Amygdala (tissue), 56 donors: ENCODE measurements at places on chromosomes 3 and 15.

GRCh38 chr3:108295421-108296175 is 750 bp upstream of the HHLA2 start:
- no peak for DNase-seq

DNA sequence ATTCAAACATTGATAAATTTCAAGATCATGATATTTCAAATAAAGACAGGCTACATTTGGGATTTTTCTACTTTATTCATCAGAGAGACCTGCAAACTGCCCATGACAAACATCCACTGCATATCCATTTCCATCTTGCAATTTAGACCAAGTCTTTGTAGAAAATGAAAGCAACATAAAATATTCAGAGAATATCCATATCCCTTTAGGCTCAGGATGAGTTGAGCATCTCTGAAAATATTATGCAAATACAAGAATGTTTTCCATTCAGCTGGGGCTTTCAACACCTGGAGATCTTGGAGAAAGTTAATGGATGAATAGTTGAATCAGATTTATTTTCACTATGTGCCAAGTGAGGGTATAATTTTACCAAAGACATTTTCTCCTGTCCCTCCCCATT is 103.4 kb downstream of the TUSC7 start:
- no peak for DNase-seq

DNA sequence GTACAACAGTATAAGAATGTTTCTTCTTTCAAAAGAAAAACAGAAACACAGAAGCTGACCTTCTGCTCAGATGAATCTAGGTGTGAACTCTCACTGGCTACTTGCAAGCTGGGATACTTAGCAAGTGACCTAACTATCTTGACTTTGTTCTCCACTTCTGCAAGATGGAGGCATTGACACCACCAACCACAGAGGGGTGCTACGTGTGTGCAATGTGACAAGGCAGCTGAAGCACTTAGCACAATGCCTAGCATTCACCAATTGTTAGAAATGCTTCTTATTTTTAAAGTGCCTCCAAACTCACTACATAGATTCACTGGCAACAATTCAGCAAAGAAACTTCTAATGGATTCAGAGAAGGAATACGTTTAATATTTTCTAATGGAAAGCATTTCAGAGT is 331.4 kb upstream of the WNT5A start:
- DNase-seq, result peak; percentile 3

DNA sequence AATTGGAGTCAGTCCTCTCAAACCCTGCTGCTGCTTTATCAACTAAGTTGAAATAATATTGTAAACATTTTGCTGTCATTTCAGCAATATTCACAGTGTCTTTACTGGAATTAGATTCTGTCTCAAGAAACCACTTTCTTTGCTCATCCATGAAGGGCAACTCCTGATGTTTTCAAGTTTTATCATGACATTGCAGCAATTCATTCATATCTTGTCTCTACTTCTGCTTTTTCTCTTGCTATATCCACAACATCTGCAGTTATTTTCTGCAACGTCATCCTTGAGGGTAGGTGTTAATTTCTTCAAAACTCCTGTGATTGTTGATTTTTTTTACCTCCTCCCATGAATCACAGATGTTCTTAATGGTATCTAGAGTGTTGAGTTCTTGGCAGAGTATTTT is 181.6 kb downstream of the EPHA6 start:
- no peak for DNase-seq

DNA sequence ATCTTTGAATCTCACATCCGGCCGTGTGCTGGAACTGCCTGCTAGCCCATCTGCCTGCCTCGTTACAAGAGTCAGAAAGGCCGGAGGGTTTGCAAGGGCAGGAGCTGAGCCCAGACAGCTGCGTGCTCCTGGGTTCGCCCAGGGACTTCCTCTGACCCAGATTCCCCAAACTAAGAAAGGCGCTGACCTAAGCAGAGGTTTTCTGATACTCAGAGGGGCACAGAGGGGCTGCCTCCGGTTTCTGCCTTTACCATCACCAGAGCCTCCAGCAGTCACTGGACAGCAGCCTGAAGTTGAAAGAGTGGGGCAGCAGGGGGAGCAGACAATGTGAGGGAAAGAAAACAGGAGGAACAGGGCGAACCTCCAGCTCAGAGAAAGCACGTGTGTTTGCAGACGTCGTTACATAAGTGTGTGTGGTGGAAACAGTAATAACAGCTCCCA is 33.4 kb upstream of the RAD18 start:
- DNase-seq, result no peak

DNA sequence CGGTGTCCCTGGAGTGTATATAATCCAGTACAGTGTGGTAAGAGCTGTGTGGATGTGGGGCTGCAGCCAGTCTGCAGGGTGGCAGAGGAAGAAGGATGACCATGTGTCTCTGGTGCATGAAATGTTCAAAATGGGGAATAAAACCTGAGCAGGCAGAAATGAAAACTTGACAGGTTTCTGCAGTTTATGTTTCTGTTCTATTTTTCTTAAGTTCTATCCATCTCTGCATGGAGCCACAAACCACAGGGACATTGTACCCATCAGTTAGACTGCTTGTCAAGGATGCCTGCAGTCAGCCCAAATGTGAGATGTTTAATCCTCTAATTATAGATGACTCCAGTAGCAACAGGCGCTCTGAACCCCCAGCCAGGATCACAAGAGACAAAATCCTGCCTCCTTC is 216.7 kb downstream of the IL20RB start:
- DNase-seq, result no peak

DNA sequence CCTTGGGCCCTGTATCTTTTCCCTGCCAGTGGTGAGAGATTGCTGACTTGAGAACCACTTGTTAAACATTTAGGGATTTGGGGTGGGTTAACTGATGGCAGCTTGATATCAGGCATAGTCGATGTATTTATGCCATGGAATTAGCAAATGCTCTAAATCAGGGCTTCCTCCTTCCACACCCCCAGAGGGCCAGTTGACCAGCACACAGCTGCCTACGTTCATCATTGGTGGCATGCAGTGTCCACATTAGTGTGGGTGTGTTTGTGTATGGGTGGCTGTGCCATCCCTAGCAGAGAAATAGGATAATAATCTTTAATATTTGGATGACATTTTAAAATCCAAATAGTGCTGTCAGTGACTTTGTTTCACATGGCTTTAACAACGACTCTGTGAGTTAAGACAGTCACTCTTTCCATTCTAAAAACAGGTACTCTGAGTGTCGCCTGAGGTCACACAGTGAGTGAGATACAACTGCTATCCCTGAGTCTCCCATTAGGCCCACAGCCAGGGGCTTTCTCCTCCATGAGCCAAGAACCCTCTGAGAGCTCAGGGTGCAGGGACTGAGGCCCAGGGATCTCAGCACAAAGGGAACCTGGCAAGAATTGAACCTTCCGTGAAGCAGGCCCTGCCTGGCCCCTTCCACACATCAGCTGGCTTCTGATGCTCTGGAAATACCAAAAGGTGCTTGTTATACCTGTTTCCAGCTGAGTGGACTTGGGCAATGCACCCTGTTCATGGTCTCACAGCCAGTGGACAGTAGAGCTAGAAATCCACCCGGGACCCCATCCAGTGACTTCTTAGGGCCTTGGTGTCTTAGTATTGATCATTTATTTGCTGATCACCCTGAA is 4.3 kb upstream of the LTF start:
- DNase-seq, result no peak

- DNase-seq, result no peak
These were observed 5.7 kb downstream of the TTBK2 start for GRCh38 chr15:42914728-42915497.

- no peak for DNase-seq
These were observed 69.3 kb upstream of the CGNL1 start for GRCh38 chr15:57306944-57307411.

GRCh38 chr3:16633948-16634347 is 28.7 kb upstream of the DAZL start:
- DNase-seq, result no peak

DNA sequence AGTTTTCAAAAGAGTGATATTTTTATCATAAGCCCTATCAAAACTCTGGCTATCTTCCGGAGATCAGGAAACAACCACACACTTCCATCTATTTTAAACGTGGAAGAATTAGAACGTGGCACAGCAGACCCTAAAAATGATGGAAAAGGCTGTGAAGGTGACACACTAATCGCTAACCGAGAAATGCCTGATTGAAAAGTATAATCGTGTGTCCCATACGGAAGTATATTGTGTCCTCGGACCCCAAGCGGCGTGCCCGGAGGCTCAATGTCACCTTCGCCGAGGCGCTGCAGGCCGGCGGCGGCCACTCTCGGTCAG is 642 bp downstream of the COX5A start:
- no peak for DNase-seq

GRCh38 chr3:74561881-74562280 is 52.6 kb downstream of the CNTN3 start:
- no peak for DNase-seq

- no peak for DNase-seq
These were observed 6.5 kb downstream of the GNB5 start for GRCh38 chr15:52184721-52185120.

- DNase-seq, result no peak
These were observed 73.1 kb upstream of the TERB2 start for GRCh38 chr15:44883199-44883877.

DNA sequence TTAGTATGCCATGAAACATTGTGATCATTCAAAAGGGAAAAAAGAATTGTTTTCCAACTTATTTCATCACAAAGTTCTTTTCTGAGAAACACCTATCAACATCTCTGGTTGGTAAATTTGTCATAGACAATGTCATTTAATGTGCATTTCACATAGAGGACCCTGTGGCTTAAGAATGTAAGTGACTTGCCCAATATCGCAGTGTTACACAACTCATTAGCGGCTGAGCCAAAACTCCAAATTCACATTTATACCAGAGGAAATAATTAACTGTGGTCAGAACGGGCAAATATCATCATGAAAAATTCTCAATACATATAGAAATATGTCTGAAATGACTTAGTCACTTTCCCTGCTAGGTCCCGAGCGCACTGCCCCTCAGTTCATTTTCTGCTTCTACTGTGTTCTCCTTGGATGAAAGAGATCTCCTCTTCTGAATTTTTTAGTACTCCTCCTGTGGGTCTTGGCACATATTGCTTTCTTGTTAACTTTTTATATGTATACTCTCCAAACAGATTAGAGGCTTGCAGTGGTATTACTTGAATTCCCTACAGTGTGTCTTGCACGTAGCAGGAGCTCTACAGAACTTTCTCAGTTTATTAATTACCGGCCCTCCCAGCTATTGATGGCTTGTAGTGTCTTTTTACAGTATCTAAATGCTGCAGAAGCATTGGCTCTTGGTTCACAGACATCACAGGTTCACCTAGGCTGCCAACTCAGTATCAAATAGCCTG is 33.1 kb downstream of the PTX3 start:
- no peak for DNase-seq

- no peak for DNase-seq
These were observed 2.6 kb downstream of the ZNF80 start for GRCh38 chr3:114234745-114235144.

GRCh38 chr3:148092624-148093347 is 604.9 kb upstream of the AGTR1 start:
- DNase-seq, result no peak

- no peak for DNase-seq
These were observed 305.0 kb upstream of the TPM1 start for GRCh38 chr15:62737551-62737950.

DNA sequence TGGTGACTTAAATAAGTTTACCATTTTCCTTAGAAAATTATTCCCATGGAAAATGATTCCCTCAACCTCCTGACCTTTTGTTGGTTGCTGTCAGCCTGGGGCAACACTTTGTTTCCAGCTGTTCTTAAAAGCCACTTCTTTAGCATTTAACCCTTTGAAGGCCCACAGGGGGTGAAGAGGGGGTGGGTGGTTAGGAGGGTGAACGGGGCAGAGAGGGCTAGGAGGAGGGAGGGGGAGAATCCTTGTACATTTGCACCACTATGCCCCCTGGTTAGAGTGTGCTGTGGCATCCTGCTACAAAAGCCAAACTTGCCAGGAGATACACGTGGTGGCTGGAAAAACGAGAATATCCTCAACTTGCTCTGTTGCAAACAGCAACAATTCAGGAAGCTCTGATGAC is 273.2 kb upstream of the RGMA start:
- DNase-seq, result no peak

GRCh38 chr3:57068437-57069089 is 8.1 kb downstream of the SPATA12 start:
- DNase-seq, result no peak

DNA sequence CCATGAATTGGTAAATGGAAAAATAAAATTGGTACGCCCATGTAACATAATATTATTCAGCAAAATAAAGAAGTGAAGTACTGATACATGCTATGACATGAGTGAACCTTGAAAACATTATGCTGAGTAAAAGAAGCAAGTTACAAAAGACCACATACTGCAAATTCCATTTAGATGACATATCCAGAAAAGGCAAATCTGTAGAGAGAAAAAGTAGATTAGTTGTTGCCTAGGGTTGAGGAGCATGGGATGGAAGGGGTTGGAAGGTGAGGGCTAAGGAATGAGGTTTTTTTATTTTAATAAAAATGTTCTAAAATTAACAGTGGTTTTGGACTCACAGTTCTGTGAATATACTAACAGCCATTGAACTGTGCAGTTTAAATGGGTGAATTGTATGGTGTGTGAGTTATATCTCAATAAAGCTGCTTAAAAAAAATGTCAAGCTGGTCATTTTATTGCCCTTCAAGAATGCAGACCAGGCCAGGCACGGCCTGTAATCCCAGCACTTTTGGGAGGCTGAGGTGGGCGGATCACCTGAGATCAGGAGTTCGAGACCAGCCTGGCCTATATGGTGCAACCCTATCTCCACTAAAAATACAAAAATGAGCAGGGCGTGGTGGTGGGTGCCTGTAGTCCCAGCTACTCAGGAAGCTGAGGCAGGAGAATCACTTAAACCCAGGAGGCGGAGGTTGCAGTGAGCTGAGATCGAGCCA is 8.1 kb upstream of the DLG1 start:
- no peak for DNase-seq

DNA sequence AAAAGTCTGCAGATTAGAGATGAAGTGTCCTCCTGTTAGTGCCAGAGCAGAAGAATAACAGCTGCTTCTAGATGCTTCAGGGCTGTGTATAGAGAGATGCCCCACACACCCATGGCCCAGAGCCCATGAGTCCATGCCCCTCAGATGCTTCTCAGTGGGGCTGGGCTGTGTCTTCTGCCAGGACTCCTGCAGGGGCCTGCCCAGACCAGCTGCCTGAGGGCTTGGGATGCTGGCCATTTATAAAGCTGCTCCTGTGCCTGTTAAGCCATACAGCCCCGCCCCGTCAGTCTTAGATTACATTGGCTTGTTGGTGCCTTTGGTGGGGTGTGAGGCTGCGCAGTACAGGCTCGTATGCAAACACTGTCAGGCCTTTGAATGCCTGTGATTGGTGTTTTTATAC is 318.0 kb upstream of the CTDSPL start:
- DNase-seq, result no peak

DNA sequence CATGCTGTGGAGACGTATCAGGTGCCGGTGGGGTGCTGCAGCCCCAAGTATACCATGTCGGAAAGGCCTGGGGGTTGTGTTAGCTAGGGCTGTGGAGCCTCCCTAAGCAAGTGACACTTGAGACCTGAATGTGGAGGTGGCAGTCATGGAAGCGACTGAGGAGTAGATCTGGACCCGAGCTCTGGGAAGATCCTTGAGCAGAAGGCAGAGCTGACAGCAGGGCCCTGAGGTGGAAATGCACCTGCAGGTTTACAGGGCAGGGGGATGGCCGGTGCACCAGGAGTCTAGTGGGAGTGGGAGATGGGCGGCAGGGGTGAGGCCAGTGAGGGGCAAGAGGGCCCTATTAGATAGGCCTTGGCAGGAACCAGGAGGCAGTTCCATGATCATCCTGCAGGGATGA is 91.8 kb upstream of the PLXNA1 start:
- DNase-seq, result no peak

- no peak for DNase-seq
These were observed 242.1 kb upstream of the TLE3 start for GRCh38 chr15:70339571-70340493.

- no peak for DNase-seq
These were observed 8.6 kb downstream of the SNRK start for GRCh38 chr3:43294975-43295374.
